Nucleus accumbens (tissue), 56 donors: ENCODE measurements at places on chromosomes 6 and 20.
A peak's percentile ranks its signal among the peaks of the same experiment; 100 is the strongest.

DNA sequence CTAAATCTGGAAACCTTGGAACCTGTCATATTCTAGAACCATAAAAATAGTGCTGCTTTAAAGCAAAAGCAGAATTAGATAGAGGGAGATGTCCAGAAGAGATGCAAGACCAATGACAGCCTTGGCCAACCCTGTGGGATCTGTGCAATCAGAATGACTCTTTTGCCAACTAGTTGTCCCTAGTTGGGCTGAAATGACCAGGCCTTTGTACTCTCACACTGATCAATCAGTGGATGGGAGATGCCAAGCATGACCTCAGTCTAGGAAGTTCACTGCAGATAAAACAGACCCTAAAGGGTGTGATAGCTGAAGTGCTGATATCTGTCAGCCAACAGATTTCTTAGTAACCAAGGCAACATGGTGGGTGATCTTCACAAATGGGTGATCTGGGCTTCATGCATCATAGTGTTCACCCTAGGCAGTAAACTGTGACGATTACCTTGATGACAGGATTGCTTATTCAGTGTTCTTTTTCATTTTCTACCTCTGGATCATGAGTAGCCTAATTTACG lies 52.1 kb downstream of the BCKDHB start:
- no peak for DNase-seq

GRCh38 chr6:78670156-78670555 lies 197.2 kb upstream of the IRAK1BP1 start:
- no peak for DNase-seq

DNA sequence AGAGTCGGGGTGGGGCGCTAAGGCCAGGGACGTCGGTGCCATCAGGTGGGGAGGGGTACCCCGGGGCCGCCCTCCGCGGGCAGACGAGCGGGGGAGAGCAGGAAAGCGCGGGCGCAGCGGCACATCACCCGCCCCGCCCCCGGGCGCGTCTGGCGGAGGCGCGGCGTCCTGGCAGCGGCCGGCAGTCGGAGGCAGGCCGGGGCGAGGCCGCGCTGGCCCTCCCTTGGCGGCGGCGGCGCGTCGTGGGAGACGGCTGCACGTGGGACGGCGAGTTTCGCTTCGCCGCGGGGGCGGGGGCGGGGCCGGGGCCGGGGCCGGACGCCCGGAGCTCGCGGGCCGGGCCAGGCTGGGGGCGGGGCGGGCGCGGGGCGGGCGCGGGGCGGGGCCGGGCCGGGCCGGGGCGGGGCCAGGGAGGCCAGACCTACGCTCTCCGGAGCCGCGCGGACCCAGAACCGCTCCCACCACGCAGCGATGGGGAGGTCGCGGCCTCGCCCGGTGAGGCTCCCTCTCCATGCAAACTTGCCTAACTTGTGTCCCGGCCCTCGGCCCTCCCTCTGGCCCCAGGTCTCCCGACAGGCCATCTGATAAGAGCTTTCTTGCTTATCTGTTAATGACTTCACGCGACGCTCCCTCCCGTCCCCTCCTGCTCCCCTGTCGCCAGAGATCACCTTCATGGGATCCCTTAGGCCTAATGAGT lies 12.5 kb downstream of the ITPR3 start:
- DNase-seq, result peak; percentile 32

DNA sequence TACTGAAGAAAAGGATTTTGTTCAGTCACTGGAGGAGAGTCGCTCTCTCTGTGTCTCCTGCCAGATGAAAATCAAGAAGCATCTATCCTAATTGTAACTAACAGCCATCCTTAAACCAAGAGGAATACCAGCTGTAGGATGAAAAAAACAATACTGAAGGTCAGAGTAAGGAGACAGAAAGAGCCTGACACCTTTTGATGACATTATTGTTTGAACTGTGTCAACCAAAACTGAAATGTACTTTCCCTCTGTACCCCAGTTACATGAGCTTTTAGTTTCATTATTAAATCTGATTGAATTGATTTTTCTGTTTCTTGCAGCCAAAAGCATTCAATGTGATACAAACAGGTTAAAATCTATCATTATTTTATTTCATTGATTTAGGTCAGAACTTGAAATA lies 17.2 kb upstream of the BTBD9 start:
- DNase-seq, result no peak

GRCh38 chr6:66321017-66321416 lies 614.0 kb upstream of the EYS start:
- DNase-seq, result no peak

DNA sequence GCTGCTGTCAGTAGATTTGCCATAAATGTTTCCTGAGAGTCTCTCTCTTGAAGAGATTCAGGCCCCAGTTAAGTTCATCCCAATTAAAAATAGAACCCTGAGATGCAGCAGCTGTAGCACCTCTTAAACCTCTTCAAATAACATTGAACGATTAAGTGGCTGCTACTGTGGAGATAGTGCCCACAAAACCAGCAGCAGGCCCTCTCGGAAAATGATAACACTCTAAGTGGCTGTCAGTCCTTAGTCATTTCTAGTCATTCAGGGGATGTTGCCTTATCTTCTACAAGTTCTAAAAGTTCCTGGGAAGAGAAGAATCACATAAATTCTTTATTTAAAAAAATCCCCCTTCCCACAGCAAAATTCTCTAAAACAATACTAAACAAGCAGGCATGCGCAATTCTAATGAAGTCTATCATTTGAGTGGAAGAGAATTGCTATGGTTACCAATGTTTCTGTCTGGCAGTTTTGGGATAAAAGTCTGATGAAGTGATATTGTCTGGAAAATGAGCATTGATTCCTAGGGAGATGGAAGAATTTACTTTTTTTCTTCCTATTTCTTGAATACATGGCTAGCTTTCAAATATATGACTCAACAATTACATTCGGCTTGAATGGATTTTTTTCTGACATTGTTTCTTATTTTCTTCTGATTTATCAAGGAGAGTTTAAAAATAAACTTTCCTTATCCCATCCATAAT lies 131.9 kb downstream of the TRMT11 start:
- DNase-seq, result no peak

- DNase-seq, result no peak
These were observed 118.8 kb downstream of the PRDM1 start for GRCh38 chr6:106204961-106205360.

- no peak for DNase-seq
These were observed 3.2 kb downstream of the CEP162 start for GRCh38 chr6:84224251-84224650.

DNA sequence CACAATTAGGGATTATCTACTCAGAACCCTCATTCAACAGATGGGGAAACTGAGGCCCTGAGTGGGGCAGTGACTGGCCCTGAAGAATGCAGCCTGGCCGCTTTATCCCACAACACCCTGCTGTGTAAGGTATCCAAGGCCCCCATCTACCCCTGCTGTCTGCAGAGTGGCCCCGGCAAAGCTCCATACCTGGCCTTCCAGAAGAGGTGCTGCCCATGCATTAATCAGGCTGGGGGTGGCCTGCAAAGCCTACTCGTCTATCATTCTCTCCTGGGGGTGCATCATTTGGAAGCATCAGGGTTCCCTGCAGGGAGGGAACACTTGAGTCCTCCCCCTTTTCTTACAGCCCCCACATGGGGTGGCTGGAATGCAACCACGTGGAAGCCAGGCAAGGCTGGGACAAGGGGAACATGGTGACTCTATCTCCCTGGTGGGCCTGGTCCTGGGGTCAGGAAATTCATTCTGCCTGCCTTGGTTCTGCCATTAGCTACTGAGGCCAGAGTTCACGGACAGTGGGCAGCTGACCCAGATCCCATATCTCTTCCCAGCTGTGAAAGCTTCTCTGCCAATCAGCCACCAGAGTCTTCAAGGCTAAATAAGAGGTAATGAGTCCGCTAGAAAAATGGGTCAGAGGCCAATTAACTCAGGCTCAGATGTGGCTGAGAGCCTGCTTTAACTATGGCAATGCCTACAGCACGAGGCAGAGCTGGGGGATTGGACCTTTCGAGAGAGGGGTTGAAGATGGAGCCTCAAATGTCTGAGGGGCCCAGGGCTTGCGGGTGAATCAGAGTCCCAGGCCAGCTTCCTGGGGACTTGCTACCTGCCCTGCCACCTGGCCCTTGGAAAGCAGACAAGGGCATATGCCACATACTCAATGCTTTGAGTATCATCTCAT lies 72.3 kb upstream of the TOX2 start:
- no peak for DNase-seq

DNA sequence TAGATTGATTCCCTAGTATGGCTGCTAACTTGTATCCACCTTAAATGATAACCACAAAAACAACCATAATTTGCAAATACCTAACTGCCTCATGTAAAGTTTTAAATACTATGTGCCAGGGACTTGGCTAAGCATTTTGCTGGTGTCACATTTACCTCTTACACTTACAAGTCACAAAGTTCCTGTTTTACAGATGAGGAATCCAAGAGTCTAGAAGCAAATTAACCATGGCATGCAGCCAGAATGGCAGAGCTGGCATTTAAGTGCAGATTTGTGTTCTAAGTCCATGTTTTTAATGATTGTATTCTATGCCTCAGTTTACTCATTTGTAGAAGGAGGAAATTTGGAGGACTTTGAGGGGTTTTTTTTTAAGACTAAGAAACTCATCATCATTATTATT lies 696.7 kb downstream of the PTPRT start:
- no peak for DNase-seq

DNA sequence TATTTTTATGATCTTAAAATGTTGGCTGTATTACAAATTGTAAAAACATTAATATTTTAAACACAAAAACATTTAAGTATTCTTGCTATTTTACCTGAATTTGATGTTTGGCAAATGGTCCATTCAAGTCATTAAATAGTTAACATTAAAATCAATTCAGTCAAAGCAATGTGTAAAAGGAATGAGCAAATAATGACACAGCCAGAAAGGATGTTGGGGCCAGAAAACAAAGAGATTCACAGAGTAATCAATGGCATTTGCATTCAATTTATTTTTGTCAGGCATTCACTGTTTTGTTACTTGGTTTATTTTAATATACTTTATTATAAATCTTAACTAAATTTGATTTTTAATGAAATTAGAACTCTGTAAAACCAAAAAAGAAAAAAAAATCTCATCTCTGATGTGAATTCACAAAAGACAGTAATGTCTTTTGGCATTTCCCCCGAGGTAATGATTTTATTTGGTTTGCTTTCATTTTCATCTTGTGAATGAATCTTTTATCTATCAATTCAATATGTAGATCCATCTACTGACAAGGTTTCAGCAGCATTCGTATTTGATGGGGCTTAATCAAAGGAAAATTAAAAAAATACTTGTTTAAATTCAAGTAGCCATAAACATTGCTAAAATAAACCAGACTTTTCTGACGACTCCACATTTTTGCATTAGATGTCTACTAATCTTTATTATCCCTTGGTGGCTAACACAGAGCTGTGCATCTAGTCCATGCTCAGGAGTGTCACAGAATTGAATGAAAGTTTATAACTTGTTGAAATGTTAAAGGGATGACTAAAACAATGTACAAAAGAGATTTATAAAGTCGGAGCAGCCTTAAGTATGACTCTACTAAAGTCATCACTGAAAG lies 866.7 kb upstream of the GJE1 start:
- DNase-seq, result no peak

GRCh38 chr6:106486236-106486635 lies 125.7 kb downstream of the CRYBG1 start:
- no peak for DNase-seq

- no peak for DNase-seq
These were observed 71.2 kb downstream of the SIM1 start for GRCh38 chr6:100393493-100393892.

- DNase-seq, result peak; percentile 70
These were observed 31.2 kb upstream of the RALGAPA2 start for GRCh38 chr20:20743511-20744169.

DNA sequence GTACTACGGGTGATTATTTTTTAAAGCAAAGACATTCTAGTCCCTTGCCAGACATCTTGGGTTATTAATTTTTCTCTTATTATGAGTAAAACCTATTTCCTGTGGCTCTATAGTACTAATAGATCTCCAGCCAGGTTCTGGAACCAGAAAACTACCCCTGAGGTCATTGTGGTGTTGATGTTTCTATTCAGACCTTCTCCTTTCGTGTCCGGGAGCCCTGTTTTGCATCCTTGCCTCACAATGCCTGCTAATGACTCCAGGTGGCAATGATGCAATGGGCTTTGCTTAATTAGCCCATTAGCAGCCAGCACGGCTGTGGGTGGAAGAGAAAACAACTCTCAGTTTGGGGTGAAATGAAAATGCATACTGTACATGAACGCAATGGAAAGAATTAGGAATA lies 62.9 kb upstream of the ARG1 start:
- DNase-seq, result no peak

DNA sequence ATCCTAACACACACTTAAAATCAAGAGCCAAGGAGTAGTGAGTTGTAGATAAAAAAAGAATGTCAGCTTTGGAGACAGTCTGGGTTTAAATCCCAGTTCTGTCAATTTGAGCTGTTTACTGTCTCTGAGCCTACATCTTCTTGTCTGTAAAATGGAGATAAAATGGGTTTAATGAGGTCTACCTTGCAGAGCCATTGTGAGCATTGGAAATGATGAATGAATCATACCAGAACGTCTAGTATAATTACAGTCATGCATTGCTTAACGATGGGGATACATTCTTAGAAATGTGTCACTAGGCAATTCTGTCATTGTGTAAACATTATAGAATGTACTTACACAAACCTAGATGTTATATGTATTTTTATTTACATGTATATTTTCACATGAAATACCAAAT lies 17.6 kb upstream of the SGK2 start:
- no peak for DNase-seq

GRCh38 chr6:74128536-74128935 lies 432.5 kb downstream of the CD109 start:
- no peak for DNase-seq

GRCh38 chr20:20289331-20289730 lies 78.6 kb upstream of the INSM1 start:
- DNase-seq, result no peak

DNA sequence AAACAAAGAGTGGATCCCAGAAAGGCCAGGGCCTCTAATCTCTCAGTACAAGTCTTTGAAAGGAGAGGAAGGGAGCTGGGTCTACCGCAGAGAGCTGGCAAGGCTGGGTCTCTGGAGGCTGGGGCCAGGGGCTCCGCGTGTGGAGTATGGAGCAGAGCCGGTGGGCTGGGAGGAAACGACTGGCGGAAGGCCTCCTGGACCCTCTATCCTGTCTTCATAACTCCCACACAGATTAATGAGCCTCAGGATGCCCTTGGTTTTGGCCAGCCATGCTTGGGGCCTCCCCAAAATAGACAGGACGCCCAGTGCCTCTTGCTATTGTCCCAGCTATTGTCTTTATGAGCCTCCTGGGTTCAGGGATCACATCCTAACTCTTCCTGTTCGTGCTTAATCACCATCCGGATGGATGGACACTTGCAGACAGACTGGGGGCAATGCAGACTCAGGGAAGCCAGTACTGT lies 306.4 kb downstream of the DHX35 start:
- DNase-seq, result no peak

GRCh38 chr20:18254615-18255014 lies 33.7 kb upstream of the ZNF133 start:
- DNase-seq, result no peak
